ENCODE measurements at places on chromosomes 16 and 17.

DNA sequence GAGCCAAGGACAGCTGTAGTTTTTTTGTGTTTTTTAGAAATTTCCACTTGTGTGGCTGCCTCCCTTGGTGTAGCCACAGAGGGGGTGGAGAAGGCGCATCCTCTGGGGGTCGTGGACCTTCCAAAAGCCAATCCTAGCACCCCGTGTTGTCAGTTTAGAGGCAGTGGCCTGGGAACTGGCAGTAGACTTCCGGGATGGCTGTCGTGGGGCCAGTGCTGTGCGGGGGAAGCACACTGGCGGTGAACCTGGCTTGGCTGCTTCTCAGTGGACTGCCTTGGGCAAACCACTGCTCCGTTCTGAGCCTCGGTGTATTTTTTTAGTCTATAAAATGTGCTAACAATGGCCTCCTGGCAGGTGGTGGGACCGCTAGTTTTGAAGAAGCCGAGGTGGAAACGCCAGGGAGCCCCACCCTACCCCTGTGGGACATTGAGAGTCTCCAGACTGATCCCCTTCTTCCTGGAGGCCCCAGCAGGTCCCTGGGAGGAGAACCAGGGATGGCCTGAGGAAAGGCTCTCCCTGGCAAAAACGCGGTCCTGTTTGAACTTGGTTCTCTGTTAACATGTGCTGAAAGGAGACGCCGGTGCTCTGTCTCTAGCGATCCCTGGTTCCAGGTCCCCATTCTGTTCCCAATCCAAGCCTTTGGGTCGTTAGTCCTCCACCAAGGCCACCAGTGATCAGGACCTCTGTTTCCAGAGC is 125.7 kb downstream of the CMIP start:
- no peak for DNase-seq

GRCh38 chr17:65018610-65019316 is 37.8 kb downstream of the GNA13 start:
- no peak for DNase-seq

- DNase-seq: no peak
Observed at GRCh38 chr17:45111850-45112249, 20.5 kb downstream of the PLCD3 start.

DNA sequence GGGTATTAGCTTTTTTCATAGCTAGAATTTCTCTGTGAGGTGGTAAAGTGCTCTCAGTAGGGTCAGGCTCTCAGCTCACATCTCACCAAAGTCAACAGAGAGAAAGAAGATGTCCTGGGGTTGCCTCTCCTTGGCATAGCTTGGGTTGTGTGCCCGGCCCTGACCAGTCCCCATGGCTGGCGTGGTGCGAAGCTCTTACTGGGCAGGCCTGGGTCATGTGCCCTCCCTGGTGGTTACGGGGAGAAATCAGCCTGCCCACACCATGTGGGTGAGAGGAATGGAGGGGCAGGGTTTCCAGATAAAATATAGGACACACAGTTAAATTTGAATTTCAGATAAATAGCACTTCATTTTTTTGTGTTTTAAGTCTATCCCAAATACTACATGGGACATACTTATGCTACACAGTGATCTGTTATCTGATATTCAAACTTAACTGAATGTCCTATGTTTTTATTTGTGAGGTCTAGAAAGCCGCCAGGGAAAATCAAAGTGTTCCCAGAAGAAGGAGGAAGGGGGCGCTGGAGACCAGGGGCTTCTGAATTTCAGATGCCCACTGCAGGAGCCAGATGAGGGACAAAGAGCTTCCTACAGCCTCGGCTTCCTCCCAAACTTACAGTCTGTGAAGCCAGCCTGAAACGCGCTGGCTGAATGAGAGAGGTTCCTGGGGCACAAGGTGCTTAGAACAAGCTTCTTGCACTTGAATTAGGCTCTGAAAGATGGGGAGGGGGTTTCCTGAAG is 45.4 kb downstream of the NKD1 start:
- DNase-seq: no peak

All from T47D (cell line).